Activated T-helper 17 cell treated with anti-CD3 and anti-CD28 coated beads, Interleukin-2, amount 50 U/mL, for 72 hours (primary cell): ENCODE measurements at places on chromosomes 5 and 9. TPM values are rescaled to one million over a fixed set of nuclear protein-coding genes. Genes with fewer than 3 reads are reported as not detected.

The SLF1 gene
- 16.2 TPM for total RNA-seq

The SPATA9 gene
- total RNA-seq, result not detected

The VLDLR gene
- 17.2 TPM for total RNA-seq

The ACTBL2 gene
- total RNA-seq, result not detected

The PCDHB13 gene
- total RNA-seq, result 0.08 TPM

The SLCO4C1 gene
- total RNA-seq, result 0.08 TPM

The GRK6 gene
- total RNA-seq, result 130 TPM

The ENHO gene
- not detected for total RNA-seq
